ENCODE measurements at places on chromosomes 12 and 14. TPM values are rescaled to one million over a fixed set of nuclear protein-coding genes. Genes with fewer than 3 reads are reported as not detected.

DNA sequence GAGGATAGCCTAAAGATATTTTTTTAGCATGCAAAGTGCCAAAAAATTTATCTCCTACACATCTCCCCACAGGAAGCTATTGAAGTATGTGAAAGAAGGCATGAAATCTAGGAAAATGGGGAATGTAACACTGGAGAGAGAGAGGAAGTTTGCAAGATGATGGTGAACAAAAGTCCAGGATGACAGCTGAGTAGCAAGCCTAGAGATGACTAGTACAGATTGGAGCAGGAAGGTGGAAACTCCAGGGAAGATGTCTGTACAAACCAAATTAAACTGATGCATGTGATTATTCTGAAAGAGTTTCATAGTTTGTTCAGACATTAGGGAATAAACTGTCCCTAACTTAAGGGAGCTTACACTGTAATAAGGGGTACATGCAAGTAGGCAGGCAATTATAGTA, 99.3 kb downstream of the RAD51B start:
- no peak for DNase-seq

GRCh38 chr14:99872786-99873440, 79.7 kb downstream of the EML1 start:
- DNase-seq = no peak

Gene ZDHHC22
- under 0.01 TPM for total RNA-seq

- no peak for DNase-seq
Observed at GRCh38 chr14:35380794-35381193, 23.8 kb downstream of the NFKBIA start.

DNA sequence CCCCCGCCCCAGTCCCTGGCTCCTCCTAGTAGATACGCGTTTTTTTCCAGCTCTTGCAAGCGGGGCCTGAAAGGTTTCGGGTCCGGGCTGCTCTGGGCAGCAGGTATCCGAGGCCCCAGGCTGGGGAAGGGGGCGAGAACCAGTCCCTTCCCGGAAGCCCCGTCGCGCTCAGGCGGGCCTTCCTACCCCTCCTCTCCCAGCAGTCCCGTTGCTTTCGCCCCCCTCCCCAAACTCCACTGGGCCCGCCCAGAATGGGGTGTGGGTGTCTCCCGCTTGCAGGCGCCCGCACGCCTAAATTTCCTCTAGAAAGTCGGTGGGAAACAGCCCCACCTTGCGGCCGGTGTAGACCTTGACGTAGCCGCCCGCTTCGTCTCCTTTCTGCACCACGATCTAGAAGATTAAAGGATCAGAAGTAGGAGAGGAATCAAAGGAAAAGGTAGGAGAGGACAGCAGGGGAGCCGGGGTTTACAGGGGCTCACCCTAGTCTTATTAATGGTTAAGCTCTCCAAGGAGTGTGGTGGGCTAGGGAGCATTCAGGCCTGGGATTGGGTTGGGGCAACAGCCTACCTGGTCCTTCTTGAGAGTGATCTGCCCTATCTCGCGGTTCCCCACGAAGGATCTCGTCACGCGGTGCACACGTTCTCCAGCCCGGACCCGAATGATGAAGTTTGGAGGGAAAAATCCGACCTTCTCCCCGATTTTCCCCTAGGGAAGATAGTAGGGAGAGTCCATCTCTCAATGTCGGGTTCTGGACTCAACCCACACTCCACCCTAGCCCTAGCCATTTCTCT, 7.3 kb downstream of the STAC3 start:
- DNase-seq = no peak

All from LHCN-M2 (cell line).